ENCODE measurements at places on chromosomes 3 and 15.

- DNase-seq: no peak
Measured at GRCh38 chr3:183884097-183884426, 618 bp downstream of the PARL start.

GRCh38 chr3:193780397-193780796, 187.4 kb downstream of the OPA1 start:
- no peak for DNase-seq

DNA sequence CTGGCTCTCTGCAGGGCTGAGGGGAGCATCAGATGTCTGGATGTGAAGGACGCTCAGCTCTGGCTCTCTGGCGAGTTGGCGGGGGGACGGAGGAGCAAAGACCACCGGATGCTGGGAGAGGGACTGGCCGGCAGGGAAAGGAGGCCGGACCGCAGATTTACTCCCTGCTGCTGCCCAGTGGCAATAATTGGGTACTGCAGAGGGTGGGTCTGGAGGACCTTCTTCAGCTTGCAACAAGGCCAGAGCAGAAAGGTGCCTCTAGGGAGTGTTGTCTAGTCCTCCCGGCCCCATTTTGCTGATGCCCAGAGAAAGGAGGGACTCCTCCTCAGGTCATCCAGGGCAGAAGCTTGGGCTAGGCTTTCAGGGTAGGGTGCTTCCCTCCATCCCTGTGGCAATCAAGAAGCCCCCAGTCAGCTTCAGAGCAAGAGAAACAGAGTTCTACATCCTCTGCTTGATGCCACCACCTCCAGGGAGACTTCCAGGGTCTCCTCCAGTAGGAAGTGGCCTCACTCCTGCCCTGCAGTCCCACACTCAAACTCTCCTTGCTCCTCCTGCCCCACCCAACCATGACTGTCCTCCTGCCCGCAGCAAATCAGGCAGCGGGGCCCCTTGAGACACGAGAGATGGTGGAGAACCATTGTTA, 20.3 kb upstream of the CSPG4 start:
- no peak for DNase-seq

GRCh38 chr15:100877551-100877950, 2.1 kb upstream of the ALDH1A3 start:
- no peak for DNase-seq

DNA sequence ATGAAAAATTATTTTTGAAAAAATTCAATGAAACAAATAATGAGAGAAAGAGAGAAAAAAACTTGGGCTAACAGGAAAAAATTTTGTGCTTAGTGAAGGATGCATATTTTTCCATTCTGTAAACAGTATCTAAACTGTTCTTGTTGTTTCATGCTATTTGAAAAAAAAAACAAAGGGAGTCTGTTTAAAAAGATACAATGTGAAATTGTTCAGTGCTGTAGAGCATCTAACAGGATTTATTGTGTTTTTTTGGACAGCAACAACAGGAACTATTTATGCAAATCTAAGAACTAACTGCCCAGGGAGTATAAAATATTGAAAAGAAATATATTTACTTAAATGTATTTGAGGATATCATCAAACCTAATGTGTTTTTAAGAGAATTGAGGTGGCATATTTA, 55.1 kb downstream of the PEX5L start:
- DNase-seq: no peak

DNA sequence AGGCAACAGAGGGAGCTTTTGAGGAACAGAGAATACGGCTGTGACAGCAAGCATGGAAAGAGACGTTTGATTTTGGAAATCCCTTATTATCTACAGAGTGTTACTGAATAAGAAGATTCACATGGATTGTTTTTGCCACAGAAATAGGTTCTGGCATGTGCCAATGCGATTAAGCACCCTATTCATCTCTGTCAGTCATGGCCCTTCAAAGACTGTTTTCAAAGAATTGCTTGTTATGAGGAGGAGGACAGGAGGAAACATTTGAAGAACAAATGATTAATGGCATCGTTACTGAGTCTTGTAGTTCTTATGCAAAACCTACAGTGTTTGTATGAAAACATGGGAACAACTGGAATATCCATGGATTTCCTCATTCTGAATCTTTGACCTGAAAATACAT, 86.2 kb downstream of the EPHA6 start:
- peak; percentile 7 for DNase-seq

DNA sequence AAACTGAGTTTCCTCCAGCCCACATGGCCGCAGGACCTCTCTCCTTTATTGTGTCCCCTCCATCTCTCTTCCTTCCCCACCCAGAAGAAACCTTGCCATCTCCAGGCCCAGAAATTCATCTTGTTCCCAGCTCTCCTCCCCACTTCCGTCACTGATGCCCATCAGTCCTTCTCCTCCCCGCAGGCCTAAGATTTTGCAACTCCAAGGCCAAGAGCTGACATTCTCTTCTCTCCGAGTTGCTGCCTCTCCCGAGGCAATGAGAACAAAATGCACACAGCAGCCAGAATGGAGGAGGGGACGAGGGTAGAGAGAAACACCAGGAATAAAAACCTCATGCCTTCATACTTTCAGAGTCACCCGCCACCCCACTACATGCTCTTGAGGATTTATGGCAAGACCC, 526.5 kb upstream of the PROK2 start:
- DNase-seq: no peak

GRCh38 chr3:154301561-154301960, 22.7 kb downstream of the DHX36 start:
- DNase-seq: no peak

DNA sequence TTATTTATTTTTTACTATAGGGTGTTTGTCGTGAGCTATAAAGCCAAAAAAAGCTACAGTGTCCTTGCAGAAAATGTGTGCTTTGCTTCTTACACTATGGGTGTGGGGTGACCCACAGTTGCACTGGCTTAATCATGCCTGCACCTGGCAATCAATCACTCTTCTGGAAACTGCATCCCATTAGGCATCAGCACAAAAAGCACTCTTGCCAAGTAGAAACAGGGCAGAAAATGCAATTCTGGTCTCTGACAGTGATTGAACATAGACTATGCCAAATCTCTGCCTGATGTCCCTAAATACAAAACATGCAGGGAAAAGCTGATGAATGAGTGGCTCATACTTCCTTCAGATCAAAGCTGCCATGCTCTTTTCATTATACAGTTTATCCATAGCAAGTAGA, 30.4 kb upstream of the PLAAT1 start:
- peak; percentile 76 for DNase-seq

DNA sequence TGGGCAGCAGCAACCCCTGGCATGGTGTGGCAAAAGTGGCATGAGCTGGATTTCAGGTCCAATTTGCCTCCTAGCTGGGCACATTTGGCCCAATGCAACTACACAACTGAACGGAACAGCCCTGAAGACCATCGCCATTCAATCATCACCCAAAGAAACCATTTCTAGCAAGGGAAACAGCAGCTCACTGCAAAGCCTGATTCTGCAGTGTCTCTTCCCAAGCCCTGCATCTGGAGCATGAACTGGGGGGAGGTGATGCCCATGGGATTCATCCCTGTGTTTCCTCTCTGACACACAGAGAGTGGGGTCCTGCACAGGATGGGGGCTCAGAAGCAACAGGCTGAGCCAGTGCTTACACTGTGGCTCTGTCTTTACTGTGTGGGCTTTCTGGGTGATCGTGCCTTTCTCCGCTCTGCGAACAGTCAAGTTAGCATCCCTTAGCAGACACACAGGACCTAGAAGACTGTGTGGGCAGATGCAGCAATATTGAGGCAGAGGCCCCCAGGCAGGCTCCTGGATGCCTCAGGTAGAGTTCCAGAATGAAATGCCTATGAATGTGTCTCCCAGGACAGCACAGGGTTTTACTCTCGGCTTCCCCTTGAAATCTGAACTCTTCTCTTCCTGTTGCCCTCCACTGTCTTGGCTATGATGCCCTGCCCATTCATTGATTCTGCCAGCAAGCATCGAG, 91.1 kb upstream of the ALDH1A3 start:
- no peak for DNase-seq

- DNase-seq: peak; percentile 32
Measured at GRCh38 chr15:64911311-64912186, at the start of gene ANKDD1A. Gene ANKDD1A, plus strand, starts transcription at chr15:64911902. Its CDS starts 29 bp downstream, at chr15:64911931.

GRCh38 chr15:35252351-35252865, 167.3 kb upstream of the NANOGP8 start:
- DNase-seq: no peak

DNA sequence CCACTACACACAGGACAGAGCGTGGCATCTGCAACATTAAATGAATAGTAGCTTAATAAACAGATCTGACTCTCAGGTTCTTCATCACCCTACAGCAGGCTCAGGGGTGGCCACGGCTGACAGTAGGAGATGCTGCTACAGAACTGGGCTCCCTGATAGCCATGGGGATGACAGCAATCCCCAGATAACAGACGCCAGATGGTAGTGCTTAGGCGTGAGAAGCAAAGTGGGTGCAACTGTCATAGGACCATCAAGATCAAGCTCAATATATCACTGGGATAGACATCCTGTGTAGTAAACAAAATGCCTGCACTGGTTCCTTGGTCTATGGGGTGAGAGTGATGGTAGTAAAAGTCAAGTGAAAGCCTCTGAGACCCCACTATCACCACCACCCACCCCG, 2.6 kb upstream of the TPRA1 start:
- no peak for DNase-seq

GRCh38 chr3:13950042-13950441, 70.2 kb upstream of the WNT7A start:
- no peak for DNase-seq

- peak; percentile 95 for DNase-seq
Measured at GRCh38 chr3:165800970-165801369, 36.3 kb downstream of the BCHE start.

- no peak for DNase-seq
Measured at GRCh38 chr3:138434276-138434874, at the start of gene ESYT3. Gene ESYT3, plus strand, starts transcription at chr3:138434616. Its CDS starts 183 bp downstream, at chr3:138434799.

- no peak for DNase-seq
Measured at GRCh38 chr15:63870487-63871209, 36.9 kb upstream of the HERC1 start.

DNA sequence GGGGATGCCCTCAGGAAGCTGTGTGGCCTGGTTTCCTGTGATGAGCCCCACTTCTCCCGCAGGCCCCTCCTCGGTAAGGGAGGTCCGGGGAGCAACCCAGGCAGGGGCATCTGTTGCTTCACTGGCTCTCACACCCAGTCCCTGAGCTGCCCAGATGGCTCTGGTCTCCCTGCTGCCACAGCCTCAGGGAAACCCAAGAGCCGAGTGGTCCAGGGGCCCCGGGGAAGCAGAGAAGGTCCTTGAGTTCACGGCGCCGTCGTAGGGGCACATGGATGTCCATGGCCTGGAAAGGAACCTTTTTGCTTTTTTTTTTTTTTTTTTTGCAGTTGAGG, 13.3 kb upstream of the LRRC15 start:
- DNase-seq: no peak

DNA sequence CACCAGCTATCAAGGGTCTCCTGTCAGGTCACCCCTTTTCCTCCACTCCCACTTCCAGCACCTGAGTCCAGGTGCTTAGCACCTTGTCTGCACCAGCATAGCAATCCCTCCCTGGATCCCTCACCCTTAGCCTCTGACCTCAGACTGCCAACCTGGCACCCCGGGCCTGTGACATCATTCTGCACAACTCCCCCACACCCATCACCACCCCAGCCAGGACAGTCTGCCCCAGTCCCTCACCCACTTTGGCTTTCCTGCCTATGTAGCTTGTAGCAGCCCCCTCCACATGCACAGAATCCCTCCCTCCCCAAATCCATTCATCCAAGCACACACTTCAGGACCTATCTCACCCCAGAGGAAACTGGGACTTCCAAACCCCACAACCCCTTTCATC, 819 bp upstream of the PLXNB1 start:
- no peak for DNase-seq

Measured in NCI-H446 treated with DMSO at 0.1 percent for 48 hours (cell line).